ENCODE measurements at places on chromosomes 12 and 14.

GRCh38 chr12:65961190-65962035 is 137.1 kb downstream of the HMGA2 start:
- H3K4me1 ChIP-seq, result no peaks in the 10 kb centered on the region
- peaks cover 4% of the 10 kb centered on the region for H3K27me3 ChIP-seq
- H3K4me3 ChIP-seq, result no peak overlapping the region
- no peak overlapping the region for H3K27ac ChIP-seq

DNA sequence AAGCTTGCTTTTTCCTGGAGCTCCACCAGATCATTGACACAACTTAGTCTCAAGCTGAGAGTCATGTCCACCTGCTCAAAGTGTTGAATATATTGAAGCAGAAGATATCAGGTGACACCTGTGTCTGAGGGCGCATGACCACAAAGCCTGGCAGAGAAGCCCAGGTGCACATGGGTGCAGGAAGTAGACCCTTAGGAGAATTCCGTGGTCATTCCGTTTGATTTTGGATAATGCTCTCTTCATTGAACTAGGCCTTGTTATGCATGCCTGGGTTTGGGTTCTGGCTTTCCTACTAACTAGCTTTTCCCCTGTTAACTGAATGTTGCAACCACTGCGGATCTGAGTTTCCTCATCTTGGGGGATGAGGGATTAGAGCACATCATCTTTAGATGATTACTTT is 7.1 kb downstream of the ARHGDIB start:
- H3K27me3 ChIP-seq, result no peaks in the 10 kb centered on the region
- no peak overlapping the region for H3K4me3 ChIP-seq
- DNase-seq, result no peak

DNA sequence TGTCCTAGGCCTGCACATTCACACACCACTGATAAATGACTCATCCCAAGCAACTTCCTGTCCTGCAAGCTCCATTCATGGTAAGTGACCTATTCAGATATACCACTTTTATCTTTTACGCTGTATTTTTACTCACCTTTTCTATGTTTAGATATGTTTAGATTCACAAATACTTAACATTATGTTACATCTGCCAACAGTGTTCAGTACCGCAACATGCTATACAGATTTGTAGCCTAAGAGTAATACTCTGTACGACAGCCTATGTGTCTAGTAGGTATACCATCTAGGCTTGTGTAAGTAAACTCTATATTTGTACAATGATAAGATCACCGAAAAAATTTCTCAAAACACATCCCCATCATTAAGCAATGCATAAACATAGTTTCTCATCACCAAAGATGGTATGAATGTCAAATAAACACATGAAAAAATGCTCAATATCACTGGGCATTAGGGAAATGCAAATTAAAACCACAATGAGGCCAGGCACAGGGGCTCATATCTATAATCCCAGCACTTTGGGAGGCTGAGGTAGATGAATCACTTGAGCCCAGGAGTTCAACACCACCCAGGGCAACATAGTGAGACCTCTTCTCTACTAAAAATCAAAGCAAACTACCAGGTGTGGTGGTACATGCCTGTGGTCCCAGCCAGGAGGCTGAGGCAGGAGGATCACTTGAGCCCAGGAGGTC is 20.7 kb downstream of the ATXN2 start:
- H3K36me3 ChIP-seq, result no peaks in the 10 kb centered on the region
- no peaks in the 10 kb centered on the region for H3K27me3 ChIP-seq
- no peaks in the 10 kb centered on the region for H3K4me1 ChIP-seq
- no peak for DNase-seq
- H3K27ac ChIP-seq, result no peak overlapping the region
- no peak overlapping the region for H3K4me3 ChIP-seq

DNA sequence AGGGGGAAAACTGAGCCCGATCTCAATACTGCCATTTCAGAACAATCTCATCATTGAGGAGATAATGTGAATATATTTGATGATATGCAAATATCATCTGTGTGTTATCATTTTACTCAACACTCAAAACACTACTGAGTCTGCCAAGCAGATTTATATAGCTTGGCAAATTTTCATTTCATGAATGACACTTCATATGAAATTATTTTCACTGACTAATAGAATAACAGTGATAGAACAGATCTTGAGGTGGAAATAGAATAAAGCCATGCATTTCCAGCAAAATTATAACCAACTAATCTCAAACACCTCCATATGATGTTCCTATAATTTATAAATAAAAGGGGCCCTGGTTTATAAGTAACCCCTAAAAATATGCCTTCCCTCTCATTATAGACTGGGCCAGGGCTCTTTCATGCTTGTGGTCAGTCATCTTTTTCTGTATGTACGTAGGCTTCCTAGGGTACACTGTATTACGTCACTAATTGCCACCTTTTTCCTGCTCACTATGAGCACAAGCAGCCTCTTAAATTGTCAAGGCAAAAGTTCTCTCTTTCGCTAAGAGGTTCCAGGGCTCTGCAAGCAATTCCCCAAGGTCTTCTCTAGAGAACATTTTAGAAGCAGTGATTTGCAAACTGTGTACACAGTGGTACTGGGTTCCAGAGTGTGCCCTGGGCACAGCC is 197.1 kb upstream of the FOXN3 start:
- no peak for DNase-seq
- no peaks in the 10 kb centered on the region for H3K36me3 ChIP-seq
- no peaks in the 10 kb centered on the region for H3K4me1 ChIP-seq
- H3K4me3 ChIP-seq, result no peak overlapping the region
- H3K27me3 ChIP-seq, result no peaks in the 10 kb centered on the region

- H3K36me3 ChIP-seq, result no peaks in the 10 kb centered on the region
- H3K4me1 ChIP-seq, result no peaks in the 10 kb centered on the region
- no peak overlapping the region for H3K4me3 ChIP-seq
- H3K27me3 ChIP-seq, result no peaks in the 10 kb centered on the region
Measured at GRCh38 chr14:74737753-74738325, 24.9 kb downstream of the FCF1 start.

DNA sequence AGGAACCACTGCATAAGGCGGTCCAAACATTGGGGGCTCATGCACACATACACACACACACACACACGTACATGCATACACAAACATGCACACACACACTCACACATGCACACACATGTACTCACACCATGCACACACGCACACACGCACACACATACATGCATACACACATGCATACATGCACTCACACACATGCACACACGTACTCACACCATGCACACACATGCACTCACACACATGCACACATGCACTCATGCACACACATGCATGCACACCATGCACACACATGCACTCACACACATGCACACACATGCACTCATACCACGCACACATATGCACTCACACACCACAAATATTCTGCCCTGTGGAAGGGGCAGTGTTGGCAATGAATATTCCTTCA is 22.1 kb downstream of the OAS2 start:
- H3K4me3 ChIP-seq, result no peak overlapping the region
- no peak overlapping the region for H3K27ac ChIP-seq
- H3K27me3 ChIP-seq, result no peaks in the 10 kb centered on the region
- H3K36me3 ChIP-seq, result no peaks in the 10 kb centered on the region
- H3K4me1 ChIP-seq, result no peaks in the 10 kb centered on the region

DNA sequence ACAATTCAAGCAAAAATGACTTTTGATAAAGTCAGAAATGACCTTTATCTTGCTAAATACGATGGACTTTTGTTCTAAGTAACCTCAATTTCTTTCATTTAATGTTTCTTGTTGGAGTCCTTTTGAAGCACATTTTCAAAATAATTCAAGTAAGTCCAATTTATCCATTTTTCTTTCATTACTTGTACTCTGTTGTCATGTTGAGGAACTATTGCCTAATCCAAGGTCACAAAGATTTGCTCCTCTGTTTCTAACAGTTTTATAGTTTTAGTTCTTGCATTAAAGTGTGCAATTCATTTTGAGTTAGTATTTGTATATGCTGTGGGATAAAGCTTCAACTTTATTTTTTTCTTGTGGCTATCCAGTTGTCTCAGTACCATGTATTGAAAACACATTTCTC is 66.7 kb downstream of the CCER1 start:
- DNase-seq, result no peak
- H3K4me1 ChIP-seq, result no peaks in the 10 kb centered on the region
- no peaks in the 10 kb centered on the region for H3K27me3 ChIP-seq
- no peak overlapping the region for H3K27ac ChIP-seq
- H3K4me3 ChIP-seq, result no peak overlapping the region
- no peaks in the 10 kb centered on the region for H3K36me3 ChIP-seq

DNA sequence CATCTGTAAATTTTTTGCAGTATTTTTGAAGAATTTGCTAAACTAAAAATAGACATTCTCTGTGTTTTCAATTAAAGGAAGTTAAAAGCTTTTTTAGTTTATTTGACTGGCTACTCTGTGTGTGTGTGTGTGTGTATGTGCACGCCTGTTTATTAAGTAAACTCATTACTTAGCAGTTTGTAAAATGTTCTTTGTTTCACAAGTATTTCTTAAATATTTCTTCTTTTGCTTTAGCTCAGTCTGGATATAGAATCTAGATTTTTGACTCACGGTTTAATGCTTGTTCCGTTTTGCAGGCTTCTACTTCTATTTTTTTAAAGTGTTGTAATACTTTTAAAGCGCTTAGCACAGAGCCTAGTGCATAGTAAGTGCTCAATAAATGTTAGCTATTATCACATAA is 46.5 kb upstream of the KCNMB4 start:
- H3K4me3 ChIP-seq, result no peak overlapping the region
- no peaks in the 10 kb centered on the region for H3K27me3 ChIP-seq
- H3K36me3 ChIP-seq, result no peaks in the 10 kb centered on the region
- DNase-seq, result no peak
- no peaks in the 10 kb centered on the region for H3K4me1 ChIP-seq
- no peak overlapping the region for H3K27ac ChIP-seq

DNA sequence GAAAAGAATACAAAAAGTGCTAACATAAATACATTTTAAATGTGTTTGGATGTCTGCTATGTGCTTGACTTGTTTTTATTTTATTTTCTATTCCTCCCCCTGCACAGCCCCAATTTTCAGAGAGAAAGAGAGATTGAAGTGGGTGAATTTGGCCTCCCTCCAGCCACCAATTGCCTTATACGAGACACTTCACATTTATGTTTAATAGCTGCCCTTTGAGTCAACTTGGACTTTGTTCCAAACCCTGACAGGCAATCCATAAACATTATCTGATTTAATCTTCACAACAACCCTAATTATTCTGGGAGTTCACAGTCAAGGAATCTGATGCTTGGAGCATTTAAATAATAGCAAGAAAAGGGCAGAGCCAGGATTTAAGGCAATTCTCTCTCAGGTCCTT is 161.7 kb downstream of the SLC15A4 start:
- H3K4me1 ChIP-seq, result no peaks in the 10 kb centered on the region
- H3K27ac ChIP-seq, result no peak overlapping the region
- DNase-seq, result no peak
- no peaks in the 10 kb centered on the region for H3K36me3 ChIP-seq

DNA sequence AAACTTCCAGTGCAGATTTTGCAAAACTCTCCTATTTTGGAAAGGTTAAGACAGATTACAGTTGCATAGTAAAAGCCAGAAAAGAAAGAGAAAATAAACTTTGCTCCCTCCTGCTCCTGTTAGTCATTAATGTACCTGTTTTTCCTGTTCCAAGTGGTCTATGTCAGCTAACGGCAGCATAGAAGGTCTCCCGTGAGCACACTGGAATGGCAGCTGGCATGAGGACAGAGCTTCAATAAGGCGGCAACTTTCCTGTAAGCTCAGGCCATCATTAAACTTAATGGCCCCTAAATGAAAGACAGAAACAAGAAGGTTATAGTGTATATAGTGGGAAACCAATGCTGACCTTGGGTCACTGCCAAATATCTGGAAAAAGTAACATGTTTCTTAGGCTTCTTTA is 16.0 kb downstream of the EIF2B2 start:
- no peak for DNase-seq
- no peak overlapping the region for H3K27ac ChIP-seq
- no peak overlapping the region for H3K4me3 ChIP-seq

DNA sequence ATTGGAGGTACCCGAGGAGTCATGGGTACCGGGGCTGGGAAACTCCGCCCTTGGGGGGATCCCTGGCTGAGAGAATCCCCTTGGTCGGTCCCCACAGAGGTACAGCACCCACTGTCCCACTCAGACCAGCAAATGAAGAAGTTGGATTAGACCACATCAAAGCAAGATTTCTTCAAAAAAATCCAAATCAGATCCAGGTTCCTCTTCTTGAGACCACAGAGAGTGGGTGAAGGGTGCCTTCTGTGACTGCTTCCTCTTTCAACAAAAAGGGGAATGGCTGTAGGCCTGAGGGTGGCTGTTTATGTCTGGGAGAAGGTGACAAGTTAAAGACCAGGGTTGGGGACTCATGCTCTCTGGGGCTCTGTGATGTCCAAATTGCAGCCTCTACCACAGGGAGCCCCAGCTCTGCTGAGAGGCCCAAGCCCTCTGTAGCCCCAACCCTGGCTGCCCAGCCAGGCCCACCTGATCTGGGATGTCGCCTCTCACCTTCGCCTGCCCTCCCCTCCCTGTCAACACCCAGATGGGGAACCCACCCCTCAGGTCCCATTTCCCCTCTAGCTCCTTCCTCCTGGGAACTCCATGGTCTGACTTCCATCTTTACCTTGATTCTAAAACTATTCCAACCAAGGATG is 50.9 kb downstream of the ZFP36L1 start:
- no peak overlapping the region for H3K27ac ChIP-seq
- H3K4me1 ChIP-seq, result no peaks in the 10 kb centered on the region
- H3K4me3 ChIP-seq, result no peak overlapping the region
- H3K27me3 ChIP-seq, result no peaks in the 10 kb centered on the region
- H3K36me3 ChIP-seq, result no peaks in the 10 kb centered on the region

- H3K4me1 ChIP-seq, result no peaks in the 10 kb centered on the region
- no peaks in the 10 kb centered on the region for H3K36me3 ChIP-seq
- DNase-seq, result no peak
- H3K27ac ChIP-seq, result no peak overlapping the region
- no peak overlapping the region for H3K4me3 ChIP-seq
- no peaks in the 10 kb centered on the region for H3K27me3 ChIP-seq
Measured at GRCh38 chr14:89813617-89814031, 140.9 kb downstream of the EFCAB11 start.

DNA sequence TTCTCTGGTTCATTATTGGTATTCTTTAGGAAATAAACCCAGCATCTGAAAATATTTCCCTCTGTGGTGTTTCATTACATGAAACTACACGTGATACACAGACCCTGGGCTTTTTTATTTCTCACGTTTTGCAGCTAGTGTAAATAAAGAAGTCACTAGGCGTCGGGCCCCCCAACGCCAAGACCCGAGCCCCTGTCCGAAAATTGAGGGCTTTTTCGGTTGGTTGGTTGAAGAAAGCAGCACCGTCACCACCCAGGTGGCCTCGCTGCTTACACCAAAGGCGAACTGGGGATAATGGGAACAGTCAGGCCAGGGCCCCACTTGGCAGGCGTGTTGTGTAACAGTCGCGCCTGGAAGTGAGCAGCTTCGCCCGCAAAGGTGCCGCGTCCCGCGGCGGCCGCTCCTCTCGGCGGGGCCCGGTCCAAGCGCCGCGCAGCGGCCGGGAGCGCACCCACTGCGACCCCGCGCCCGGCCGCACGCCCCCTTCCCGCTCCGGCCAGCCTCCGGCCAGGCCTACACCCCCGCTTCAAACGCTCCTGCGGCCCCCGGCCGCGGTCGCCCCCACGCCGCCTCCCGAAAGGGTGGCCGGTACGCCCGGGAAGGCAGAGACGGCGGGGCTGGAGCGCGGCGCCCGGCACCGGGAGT is 1.2 kb downstream of the DUSP16 start:
- no peaks in the 10 kb centered on the region for H3K4me1 ChIP-seq
- H3K36me3 ChIP-seq, result no peaks in the 10 kb centered on the region
- H3K27me3 ChIP-seq, result no peaks in the 10 kb centered on the region
- H3K27ac ChIP-seq, result peak overlapping the region; percentile 100
- H3K4me3 ChIP-seq, result peak overlapping the region; percentile 98
